ENCODE measurements at places on chromosomes 7 and 10.

- DNase-seq, result no peak
These were observed 50.4 kb upstream of the MSMB start for GRCh38 chr10:46096446-46096845.

GRCh38 chr7:18287482-18287881, 208.1 kb upstream of the HDAC9 start:
- no peak for DNase-seq

DNA sequence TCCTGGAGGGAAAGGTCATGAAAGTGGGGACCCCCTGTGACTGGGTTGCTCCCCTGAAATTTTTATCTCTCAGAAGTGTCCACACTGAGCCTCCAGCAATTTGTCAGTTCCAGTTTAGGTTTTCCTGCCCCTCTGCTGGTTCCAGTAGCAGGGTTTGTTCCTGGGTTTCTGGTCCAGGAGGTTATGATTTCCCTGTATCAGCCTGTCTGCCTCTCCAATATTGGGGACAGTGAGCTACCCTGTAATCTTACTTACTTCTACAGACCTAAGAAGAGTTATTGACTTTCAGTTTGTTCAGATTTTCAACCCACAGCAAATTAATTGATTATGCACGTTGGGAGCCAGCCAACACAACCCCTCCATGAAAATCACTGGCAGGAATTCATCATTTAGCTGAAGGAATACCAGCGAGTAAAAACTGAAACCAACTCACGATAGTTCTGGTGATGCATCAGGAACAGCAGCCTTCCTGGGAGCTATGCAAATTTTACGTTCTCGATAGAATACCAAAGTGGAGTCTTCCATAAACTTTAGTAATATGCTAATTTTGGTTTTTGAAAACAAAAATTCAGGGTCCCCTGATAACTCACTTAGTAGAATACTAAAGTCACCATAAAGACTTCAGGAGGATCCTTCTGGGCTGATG, 31.3 kb upstream of the IL15RA start:
- DNase-seq, result no peak

GRCh38 chr7:147483634-147484292, 1106.8 kb upstream of the C7orf33 start:
- DNase-seq, result no peak

DNA sequence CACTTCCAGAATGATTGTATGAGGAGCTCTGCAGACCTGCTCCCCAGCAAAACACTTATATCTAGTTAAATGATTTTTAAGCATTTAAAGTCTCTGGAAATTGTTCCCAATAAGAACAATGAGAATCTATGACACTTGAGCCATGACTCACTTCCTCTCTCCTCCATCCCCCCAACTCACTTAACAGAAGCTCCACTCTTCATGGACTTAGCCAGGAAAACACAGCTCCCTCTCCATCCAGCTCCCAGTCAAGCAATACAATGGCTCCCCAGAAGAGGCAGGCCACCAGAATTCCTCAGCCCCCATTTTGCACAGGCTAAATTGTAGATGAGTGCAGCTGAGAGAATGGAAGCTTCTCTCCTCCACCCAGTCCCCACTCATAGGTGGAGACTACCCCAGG, 27.0 kb downstream of the AOC1 start:
- no peak for DNase-seq

GRCh38 chr10:1376384-1376945, 320.3 kb downstream of the WDR37 start:
- no peak for DNase-seq

DNA sequence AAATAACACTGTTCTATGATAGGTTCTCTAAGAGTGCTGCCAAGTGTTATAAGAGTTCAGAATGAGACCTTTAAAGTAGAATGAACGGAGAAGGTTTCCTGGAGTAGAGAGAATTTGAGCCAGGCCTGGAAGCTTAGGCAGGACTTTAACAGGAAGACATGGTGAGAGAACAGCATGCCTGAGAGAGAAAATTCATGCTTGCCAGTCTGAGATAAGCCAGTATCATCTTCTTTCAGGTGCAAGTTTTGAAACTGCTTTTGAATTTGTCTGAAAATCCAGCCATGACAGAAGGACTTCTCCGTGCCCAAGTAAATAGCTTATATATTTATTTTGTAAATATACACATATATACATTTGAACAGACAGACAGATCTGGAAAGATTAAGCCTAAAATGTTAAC, 22.1 kb downstream of the ARMC10 start:
- DNase-seq, result no peak
